ENCODE measurements at places on chromosomes 11 and 22.

DNA sequence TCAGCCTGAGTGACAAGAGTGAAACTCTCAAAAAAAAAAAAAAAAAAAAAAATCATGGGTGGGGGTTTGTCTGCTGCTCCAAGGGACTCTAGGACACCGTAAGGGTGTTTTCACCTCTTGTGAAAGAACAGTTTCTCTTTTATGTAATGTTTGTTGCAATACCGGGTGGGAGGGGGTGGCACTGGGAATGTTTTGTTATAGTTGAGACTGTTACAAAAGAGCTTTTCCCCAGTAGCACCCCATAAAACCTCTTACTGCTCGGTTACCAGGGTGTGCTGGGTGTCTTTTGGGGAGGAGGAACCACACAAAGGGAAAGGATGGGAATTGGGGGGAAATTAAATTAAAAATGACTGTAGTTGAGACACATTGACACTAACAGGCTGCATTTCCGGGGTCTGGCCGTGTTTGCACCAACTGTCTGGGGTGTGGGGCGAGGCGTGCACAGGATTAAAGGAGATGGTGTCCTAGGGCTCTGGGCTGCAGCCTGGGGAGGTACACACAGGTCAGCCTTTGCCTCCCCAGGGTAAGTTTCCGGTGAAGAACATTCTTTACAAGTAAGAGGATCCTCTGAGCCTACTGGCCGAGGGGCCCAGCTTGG is 1.6 kb downstream of the NFAM1 start:
- peak; percentile 32 for DNase-seq

- DNase-seq, result peak; percentile 26
Measured at GRCh38 chr11:128575961-128576350, 11.4 kb downstream of the ETS1 start.

GRCh38 chr11:134530636-134531326 is 118.7 kb upstream of the B3GAT1 start:
- no peak for DNase-seq

- DNase-seq, result no peak
Measured at GRCh38 chr11:109898592-109898991, 194.6 kb upstream of the ZC3H12C start.

GRCh38 chr11:113507341-113507740 is 32.1 kb upstream of the DRD2 start:
- no peak for DNase-seq

DNA sequence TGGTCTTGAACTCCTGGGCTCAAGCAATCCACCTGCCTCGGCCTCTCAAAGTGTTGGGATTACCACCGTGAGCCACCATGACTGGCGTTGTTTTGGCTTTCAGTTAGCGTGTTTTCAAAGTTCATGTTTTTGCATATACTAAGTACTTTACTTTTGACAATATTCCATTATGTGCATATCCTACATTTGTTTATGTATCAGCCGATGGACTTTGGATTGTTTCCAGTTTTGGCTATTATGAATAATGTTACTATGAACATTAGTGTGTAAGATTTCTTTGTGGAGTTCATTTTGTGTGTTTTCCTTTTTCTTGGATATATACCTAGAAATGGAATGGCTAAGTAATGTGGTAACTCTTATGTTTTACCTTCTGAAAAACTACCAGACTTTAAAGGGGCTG is 9.9 kb downstream of the CSTF3 start:
- no peak for DNase-seq

DNA sequence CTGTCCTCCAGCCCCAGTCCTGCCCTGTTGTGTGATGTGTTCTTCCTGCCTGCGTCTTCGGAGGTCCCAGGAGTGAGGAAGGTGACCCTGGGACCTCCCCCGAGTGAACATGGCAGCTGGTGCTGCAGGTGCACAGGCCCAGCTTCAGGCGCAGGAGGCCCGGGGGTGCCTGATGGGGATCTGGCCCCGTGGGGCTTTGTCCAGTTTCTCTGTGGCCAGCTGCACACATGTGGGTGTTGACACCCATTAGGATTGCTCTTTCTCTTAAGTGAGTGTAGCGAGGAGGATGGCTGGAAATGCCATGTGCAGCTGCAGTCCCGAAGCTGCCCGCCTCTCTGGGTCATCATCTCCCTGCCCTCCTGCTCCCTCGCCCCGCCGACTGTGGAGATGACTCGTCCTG is 1279.7 kb downstream of the BRD1 start:
- no peak for DNase-seq

- peak; percentile 79 for DNase-seq
Measured at GRCh38 chr11:57639321-57640067, 10.2 kb downstream of the YPEL4 start.

- DNase-seq, result peak; percentile 64
Measured at GRCh38 chr11:67345920-67346819, 7.2 kb downstream of the POLD4 start.

GRCh38 chr11:61174273-61174672 is 13.0 kb upstream of the VPS37C start:
- peak; percentile 36 for DNase-seq

- no peak for DNase-seq
Measured at GRCh38 chr22:45992737-45993136, 15.8 kb upstream of the WNT7B start.

DNA sequence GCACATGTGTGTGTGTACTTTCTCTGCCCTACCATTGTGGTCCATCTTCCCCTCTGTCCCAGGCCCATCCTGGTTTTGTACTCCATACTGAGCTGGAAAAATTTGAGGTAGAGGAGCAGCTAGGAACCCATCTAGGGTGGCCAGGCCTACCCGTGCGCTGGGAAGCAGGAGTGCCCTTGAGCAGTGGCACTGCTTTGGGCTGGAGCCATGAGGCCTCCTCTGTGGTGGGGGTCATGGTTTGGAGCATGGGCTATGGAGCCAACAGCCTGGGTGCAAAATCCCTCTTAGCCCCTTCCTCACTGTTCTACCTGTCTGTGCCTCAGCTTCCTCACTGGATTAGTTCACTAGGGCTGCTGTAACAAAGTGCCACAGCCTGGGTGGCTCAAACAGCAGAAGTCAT is 21.9 kb upstream of the ALG8 start:
- no peak for DNase-seq

GRCh38 chr11:17267576-17267975 is 9.0 kb upstream of the NUCB2 start:
- DNase-seq, result no peak

DNA sequence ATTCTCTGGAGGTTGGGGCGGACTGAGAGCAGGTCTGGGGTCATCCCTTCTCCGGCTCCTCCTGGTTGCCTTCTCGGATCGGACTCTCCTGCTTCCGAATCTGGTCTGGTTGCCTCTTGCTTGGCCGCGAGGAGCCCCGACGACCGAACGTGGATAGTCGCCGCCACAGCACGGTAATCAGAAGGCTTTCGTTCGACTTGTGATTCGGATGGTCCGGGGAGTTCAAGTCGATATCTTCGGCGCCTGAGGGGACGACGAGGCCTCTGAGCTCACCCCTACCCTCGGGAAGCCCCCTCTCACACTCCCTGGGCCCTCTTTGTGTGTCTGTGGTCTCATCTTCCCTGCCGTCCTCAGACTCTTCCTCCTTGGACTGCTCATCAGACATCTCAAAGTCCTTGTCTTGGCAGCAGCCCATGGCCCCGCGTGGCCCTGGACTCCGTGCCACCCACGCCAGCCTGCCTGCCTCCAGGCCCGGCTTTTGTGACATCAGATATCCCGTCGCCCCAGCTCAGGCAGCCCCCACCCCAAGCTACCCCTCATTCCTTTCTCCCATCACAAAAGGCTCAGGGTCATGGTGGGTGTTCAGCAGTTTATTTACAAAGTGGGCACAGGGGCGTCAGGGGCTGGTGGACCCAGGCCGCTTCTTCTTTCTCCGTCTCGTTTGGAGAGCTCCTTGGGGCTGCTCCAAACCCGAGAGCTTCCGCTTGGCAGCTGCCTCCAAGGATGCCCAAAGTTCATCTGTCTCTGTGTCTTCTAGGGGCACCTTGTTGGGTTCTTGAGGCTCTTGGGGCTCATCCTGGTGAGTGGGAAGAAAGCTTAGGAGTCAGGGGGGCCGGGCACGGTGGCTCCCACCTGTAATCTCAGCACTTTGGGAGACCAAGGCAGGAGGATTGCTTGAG is at the start of gene TEX54:
TSS of gene TEX54 (minus strand) at position 506 of the 899 bp plus-strand sequence.
- DNase-seq, result no peak

- no peak for DNase-seq
Measured at GRCh38 chr22:48338793-48339705, 1488.6 kb downstream of the BRD1 start.

DNA sequence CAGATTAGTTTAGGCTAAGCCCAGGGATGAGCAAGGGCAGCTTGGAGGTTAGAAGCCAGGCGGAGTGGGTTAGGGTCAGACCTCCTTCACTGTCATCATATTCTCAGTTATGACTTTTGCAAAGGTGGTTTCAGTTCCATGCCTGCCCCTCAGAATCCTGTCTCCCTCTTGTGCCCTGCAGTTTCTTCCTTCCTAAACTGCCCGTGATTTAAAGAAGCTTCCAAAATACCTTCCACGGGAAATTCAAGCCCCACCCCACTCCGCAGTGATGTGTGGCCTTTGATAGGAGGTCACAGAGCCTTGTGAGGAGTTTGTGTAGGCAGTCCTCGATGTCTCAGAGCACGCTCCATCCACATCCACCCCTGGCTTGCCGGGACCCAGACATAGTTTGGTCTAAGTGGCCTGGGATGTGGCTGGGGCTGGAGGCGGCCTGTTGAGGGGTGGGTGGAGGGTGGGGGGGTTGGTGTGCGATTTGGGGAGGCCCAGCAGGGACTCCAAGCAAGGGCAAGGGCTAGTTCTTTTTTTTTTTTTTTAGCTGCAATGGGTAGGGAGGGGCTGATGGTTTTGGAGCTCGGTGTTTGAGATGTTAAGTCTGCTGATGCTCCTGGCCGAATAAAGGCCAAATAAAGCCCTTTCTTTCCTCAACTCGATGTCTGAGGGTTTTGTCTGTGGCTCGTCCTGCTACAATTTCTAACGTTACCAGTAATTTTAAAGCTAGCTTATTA is 1.6 kb upstream of the IFITM1 start:
- DNase-seq, result no peak

- no peak for DNase-seq
Measured at GRCh38 chr11:78166855-78167469, 21.5 kb downstream of the KCTD21 start.

DNA sequence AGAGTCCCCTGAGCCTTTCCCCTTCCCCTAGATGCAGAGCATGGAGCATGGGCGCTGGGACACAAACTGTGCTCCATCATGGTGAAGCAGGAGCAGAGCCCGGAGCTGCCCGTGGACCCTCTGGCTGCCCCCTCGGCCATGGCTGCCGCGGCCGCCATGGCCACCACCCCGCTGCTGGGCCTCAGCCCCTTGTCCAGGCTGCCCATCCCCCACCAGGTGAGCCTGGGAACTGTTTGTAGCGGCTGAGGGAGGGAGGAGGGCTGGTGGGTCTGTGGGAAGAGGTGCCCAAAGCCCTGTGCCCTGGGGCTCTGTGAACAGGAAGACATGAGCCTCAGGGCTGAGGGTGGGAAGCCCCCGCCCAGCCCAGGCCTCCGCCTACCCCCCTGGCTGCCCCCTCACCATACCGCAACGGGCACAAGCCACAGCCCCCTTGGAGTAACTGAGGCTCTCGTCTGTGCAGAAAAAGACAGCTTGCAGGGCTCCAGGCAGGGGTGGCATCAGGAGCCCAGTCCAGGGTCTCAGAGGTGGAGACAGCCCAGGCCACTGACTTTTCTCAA is 30.4 kb downstream of the CREB3L1 start:
- DNase-seq, result no peak

- no peak for DNase-seq
Measured at GRCh38 chr11:8239536-8240228, 24.0 kb downstream of the LMO1 start.

DNA sequence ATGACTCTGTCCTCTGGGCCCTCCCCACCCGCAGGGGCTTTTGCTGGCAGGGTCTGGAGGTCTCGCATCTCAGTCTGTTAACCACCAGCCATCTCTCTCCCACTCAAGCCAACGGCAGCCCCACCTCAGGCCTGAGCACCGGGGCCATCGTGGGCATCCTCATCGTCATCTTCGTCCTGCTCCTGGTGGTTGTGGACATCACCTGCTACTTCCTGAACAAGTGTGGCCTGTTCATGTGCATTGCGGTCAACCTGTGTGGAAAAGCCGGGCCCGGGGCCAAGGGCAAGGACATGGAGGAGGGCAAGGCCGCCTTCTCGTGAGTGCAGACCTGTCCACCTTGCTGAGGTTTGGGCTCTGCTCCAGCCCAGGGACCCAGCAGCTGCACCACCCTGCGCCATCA is 44.3 kb upstream of the TTC12 start:
- no peak for DNase-seq

DNA sequence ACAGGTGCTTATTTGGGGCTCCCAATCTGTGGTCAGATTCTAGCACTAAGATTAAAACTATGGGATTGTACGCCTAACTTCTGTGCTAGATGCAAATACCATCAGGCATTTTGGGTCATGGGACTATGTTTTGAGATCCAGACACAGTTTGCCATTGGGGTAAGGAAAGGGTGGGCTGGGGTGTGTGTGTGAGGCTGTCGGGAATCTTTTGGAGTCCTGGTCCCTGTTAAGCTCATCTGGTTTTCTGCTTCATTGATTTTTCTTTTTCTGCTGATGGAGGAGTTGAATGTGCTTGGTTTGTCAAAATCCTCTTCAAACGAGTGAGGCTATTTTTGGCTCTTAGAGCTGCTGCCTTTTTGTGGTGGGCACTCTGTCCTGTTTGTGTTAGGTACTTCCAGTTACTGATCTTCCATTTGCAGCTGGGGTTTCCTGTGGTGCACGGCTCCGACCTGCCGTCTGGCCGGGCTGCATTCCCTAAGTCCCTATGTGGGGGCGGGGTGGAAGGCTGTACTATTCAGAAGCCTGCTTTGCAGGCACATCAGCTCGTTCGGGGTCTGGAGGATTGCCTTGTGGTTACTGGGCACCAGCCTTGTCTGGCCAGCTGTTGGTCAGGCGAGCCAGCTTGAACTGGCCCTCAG is 2.9 kb downstream of the BCR start:
- peak; percentile 71 for DNase-seq

- no peak for DNase-seq
Measured at GRCh38 chr22:17808693-17809403, 34.6 kb upstream of the BID start.

DNA sequence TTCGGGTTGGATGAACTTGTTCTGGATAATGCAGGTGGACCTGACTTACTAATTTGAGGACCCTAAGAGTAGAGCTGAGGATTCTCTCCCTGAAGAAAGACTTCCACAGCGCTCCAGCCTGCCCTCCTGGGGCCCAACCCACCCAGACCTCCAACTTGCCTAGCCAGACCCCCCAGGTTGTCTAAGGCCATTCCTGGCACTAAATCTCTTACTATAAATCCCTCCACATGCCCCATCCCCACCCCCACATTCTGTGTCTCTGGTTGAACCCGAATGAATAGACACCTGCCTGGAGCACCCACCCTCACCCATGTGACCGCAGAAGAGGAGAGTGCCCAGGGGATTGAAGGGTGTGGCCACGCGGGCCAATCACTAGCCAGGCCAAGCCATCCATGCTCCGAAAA is 1480.0 kb downstream of the TBC1D22A start:
- DNase-seq, result no peak

DNA sequence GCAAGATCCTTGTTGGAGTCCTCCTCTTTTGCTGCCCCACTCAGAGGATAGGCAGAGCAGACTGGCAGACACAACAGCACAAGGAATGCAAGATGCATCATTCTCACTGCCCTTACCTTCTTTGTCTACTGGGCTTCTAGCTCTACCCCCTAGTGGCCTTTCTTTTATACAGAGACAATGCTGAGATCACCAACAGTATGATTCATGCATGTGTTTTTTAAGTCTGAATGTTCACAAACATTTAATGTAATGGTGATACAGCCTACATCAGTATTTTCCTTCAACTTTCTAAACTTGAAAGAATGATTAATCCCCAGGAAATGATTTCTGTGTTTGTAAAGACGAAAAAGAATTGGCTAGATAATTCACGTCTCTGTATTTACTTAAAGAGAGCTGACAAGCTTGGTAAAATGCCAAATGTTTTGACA is at the start of gene MMP10:
TSS of gene MMP10 (minus strand) at position 138 of the 428 bp plus-strand sequence. CDS start at position 101, 37 bp downstream.
- DNase-seq, result peak; percentile 42

- no peak for DNase-seq
Measured at GRCh38 chr11:1333091-1333772, 23.8 kb upstream of the TOLLIP start.

Measured in hematopoietic multipotent progenitor cell treated with erythropoietin and hydrocortisone succinate and interleukin-3 and kit ligand, for 4 days (in vitro differentiated cells).